ENCODE measurements at places on chromosomes 5 and 9.
A peak's percentile ranks its signal among the peaks of the same experiment; 100 is the strongest.

- no peak overlapping the region for H3K27ac ChIP-seq
- no peaks in the 10 kb centered on the region for H3K27me3 ChIP-seq
- no peak for DNase-seq
- no peak overlapping the region for H3K4me3 ChIP-seq
- no peaks in the 10 kb centered on the region for H3K36me3 ChIP-seq
Measured at GRCh38 chr9:75976549-75976948, 86.1 kb downstream of the PCSK5 start.

- no peak overlapping the region for H3K4me3 ChIP-seq
- no peaks in the 10 kb centered on the region for H3K27me3 ChIP-seq
- DNase-seq: no peak
- H3K36me3 ChIP-seq: no peaks in the 10 kb centered on the region
- no peak overlapping the region for H3K27ac ChIP-seq
Measured at GRCh38 chr5:175889910-175890684, 18.7 kb downstream of the CPLX2 start.

- peaks cover 5% of the 10 kb centered on the region for H3K4me1 ChIP-seq
- no peak for DNase-seq
Measured at GRCh38 chr5:157519579-157520253, 55.9 kb downstream of the ADAM19 start.

GRCh38 chr9:89884356-89885083 is 279.7 kb downstream of the GADD45G start:
- H3K4me1 ChIP-seq: no peaks in the 10 kb centered on the region
- H3K27ac ChIP-seq: no peak overlapping the region
- no peaks in the 10 kb centered on the region for H3K36me3 ChIP-seq
- no peaks in the 10 kb centered on the region for H3K27me3 ChIP-seq
- DNase-seq: no peak
- no peak overlapping the region for H3K4me3 ChIP-seq

DNA sequence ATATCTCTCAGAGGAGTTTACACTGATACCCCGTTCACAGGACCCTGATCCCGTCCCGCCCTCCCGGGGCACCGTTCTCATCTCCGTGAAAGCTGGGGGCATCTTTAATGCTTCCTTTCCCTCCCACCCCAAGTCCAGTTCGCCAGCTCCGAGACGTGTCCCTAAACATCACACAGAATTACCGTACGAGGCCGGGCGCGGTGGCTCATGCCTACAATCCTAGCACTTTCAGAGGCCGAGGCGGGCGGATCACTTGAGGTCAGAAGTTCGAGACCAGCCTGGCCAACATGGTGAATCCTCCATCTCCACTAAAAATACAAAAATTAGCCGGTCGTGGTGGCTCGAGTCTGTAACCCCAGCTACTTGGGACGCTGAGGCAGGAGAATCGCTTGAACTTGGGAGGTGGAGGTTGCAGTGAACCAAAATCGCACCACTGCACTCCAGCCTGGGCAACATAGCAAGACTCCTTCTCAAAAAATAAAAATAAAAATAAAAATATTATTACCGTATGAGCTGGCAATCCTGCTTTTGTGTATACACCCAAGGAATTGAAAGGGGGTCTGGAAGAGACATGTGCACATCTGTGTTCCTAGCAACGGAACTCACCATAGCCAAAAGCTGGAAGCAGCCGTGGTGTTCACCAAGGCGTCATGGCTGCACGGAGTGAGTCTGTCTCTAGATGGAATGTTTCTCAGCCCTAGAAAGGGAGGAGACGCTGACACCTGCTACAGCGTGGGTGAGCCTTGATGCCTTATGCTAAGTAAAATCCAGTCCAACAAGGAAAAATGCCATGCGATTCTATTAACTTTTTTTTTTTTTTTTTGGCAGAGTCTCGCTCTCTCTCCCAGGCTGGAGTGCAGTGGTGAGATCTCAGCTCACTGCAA is 1.2 kb upstream of the ABO start:
- H3K27ac ChIP-seq: no peak overlapping the region
- no peaks in the 10 kb centered on the region for H3K4me1 ChIP-seq
- no peaks in the 10 kb centered on the region for H3K36me3 ChIP-seq
- H3K27me3 ChIP-seq: peaks cover 14% of the 10 kb centered on the region
- peak overlapping the region; percentile 50 for H3K4me3 ChIP-seq

GRCh38 chr9:99226054-99226453 is 4.0 kb downstream of the SEC61B start:
- H3K27me3 ChIP-seq: no peaks in the 10 kb centered on the region
- H3K4me1 ChIP-seq: peaks cover 38% of the 10 kb centered on the region
- no peak overlapping the region for H3K4me3 ChIP-seq

GRCh38 chr5:76947082-76947503 is 5.8 kb upstream of the CRHBP start:
- no peaks in the 10 kb centered on the region for H3K36me3 ChIP-seq
- H3K4me3 ChIP-seq: no peak overlapping the region
- no peaks in the 10 kb centered on the region for H3K4me1 ChIP-seq
- H3K27me3 ChIP-seq: peaks cover 4% of the 10 kb centered on the region
- no peak overlapping the region for H3K27ac ChIP-seq

- no peaks in the 10 kb centered on the region for H3K36me3 ChIP-seq
- no peak for DNase-seq
- no peak overlapping the region for H3K4me3 ChIP-seq
- no peaks in the 10 kb centered on the region for H3K4me1 ChIP-seq
- no peak overlapping the region for H3K27ac ChIP-seq
Measured at GRCh38 chr9:106019702-106020101, 325.4 kb downstream of the TMEM38B start.

GRCh38 chr9:131349881-131350563 is 43.9 kb upstream of the PRRC2B start:
- no peak overlapping the region for H3K27ac ChIP-seq
- DNase-seq: peak; percentile 85
- H3K36me3 ChIP-seq: no peaks in the 10 kb centered on the region
